HCT116 (cell line): ENCODE measurements at places on chromosomes 11 and 22.

DNA sequence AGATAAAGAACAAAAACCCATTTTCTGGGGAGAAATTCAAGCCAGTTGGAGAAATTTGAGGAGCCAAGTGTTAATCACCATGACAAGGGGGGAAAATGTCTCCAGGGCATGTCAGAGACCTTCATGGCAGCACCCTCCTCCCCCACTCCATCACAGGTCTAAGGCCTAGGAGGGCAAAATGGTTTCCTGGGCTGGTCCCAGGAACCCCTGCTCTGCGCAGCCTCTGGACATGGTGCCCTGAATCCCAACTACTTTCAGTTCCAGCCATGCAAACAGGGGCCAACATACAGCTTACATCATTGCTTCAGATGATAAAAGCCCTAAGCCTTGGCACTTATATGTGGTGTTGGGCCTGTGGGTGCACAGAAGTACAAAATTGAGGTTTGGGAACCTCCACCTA, 167.5 kb downstream of the LUZP2 start:
- DNase-seq = no peak

GRCh38 chr11:28107191-28107749, 686 bp downstream of the KIF18A start:
- no peak for DNase-seq

DNA sequence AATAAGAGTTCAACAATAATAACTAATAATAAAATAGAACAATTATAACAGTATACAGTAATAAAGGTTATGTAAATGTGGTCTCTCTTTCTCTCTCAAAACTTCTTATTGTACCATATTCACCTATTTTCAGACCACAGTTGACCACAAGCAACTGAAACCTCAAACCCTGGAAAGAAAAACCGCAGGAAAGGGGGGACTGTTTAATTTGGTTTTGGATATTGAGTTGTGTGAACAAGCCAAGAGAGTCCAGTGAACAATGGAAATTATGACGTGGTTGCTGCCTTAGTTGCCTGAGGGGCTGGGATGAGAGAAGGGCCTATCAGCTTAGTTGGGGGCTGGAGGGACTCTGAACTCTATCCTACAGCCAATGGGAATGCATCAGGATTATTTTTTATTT, 178.7 kb upstream of the POU2AF2 start:
- DNase-seq = no peak

- DNase-seq = no peak
Measured at GRCh38 chr22:45212992-45213751, 27.5 kb downstream of the KIAA0930 start.

- no peak for DNase-seq
Measured at GRCh38 chr22:50676180-50676636, 3.6 kb downstream of the SHANK3 start.

- no peak for DNase-seq
Measured at GRCh38 chr11:14454861-14455632, 44.6 kb downstream of the COPB1 start.

DNA sequence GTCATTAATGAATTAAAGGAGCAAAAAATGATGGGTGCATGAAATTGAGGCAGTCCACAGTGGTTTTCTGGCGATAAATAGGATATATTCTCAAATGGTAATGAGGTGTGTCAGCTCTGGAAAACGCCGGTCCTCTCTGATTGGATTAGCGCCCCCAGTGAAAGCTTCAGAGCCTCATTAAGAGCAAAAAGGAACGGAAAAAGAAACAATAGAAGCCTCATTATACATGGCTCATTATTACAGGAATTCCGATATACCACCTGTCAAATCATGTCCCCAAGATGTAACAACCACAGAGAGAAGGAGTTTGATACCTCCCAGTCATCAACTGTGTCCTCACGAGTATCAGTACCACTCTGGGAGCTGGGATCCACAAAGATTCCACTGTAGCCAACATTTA, 175.7 kb upstream of the PITPNB start:
- no peak for DNase-seq

DNA sequence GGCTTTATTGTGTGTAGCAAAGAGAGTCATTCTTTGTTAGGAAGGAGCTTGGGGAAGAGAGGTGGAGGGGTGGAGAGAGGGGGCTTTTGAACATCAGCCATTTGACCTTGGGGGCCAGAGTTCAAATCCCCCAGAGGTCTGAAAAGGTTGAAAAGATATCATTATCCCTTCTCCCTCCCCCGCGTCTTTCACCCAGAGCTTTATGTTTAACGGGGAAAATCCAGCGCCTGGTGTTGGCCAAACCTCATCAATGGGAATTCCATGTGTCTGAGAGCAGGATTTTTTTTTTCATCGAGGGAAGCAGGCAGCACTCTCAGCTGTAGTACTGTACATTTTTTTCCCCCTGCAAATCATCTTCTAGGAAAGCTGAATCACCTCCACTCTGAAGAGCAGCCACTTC, 122.4 kb upstream of the HSD17B12 start:
- no peak for DNase-seq

GRCh38 chr11:110508786-110509185, 79.0 kb downstream of the FDX1 start:
- DNase-seq = no peak

GRCh38 chr22:31603574-31603973, 58.4 kb downstream of the PISD start:
- no peak for DNase-seq

DNA sequence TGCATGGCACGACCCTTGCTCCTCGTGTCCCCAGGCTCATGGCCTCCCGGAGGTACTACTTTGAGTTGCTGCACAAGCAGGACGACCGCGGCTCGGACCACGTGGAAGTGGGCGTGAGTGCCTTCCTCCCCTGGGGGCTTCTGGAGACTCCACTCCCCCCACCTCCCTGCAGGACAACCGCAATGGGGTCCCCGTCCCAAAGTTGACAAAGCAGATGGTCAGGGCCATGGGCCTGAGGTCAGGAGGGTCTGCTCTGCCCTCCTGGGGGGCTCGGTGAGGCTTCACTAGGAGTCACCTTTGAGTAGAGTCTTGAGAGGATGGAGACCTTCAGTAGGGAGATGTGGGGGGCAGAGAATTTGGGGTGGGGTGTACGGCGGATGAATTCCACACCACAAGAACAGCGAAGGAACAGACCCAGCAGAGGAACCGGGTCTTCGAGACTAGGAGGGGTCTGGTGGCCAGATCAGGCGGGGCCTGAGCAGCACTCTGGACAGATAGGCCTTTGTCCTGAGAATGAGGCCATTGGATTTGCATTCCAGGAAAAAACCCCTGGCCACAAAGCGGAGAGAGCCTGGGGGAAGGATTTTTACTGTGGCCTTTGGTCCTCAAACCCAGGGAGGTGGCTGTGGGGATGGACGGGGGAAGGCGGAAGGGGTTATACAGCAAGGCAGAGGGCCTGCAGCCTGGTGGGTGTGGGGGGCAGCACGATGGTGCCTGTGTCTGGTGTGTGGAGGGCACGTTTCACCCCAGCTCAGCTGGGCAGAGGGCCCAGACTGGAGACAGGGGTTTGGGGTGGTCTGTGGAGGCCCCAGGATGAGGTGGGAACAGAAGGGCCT, 4.6 kb downstream of the B4GALNT4 start:
- no peak for DNase-seq

DNA sequence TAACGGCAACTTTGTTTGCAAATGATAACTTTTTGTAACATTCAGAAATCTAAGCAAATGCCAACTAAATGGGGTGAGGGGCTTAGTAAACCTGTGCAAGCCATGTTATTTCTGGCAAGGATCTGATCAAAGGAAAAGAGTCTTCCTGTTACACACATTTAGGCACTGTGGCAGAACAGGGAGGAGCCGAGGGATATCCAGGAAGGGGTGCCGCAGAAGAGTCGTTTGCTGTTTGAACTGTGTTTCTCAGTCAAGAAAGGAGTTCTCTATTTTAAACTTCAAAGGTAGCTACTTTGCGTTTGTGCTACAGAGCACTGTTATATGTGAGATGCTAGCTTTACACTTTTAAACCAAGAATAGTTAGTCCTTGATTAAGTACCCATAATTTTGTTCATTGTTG, 175.5 kb downstream of the ETS1 start:
- DNase-seq = no peak

DNA sequence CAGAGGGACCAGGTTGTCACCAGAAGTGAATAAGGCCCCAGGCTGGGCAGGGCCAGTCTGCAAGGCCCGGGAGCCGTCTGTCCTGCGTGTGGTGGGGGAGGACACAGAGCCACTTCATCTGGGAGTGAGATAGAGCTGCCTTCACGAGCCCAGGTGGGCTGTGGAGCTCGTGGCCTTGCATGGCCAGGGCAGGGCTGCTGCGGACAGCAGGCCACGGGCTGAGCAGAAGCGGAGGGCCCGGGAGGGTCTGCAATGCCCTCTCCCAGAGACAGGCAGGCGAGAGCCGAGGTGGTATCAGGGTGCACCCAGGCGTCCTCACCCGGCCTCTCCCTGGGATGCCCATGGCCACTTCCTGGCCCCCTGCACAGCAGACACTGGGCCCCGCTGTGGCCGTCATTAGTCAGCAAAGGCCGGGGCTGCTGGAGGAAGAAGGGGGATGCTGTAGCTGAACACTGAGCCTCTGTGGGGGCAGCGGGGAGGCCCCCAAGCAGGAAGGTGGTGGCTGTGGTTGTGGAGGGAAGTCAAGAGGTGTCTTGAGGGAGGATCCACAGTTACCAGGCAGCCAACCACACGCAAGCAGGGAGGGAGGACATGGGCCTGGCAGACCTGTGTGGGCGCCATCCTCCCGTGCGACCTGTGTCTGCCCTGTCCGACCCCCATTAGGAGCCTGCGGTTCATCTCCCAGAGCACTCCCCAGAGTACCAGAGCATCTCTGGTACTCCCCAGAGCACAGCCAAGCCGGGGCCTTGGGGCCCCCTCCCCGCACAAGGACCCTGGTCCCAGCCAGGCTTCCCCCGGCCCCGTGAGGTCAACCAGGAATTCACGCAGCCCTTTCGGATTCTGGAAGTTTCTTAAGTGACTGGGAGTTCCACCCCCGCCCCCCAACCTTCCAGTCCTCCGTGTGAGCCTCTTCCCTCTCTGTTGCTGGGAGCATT, 1109.5 kb downstream of the BRD1 start:
- no peak for DNase-seq

- no peak for DNase-seq
Measured at GRCh38 chr11:118193910-118194566, 17.6 kb upstream of the SCN2B start.

- DNase-seq = no peak
Measured at GRCh38 chr11:94775567-94776327, 7.6 kb downstream of the AMOTL1 start.

- DNase-seq = no peak
Measured at GRCh38 chr11:74468058-74468457, 709 bp upstream of the KCNE3 start.

GRCh38 chr11:72723508-72723907, 28.7 kb downstream of the ARAP1 start:
- DNase-seq = no peak

- no peak for DNase-seq
Measured at GRCh38 chr11:118608360-118609227, 1.2 kb downstream of the PHLDB1 start.

GRCh38 chr11:123454060-123454651, 24.1 kb downstream of the GRAMD1B start:
- peak; percentile 88 for DNase-seq

- DNase-seq = no peak
Measured at GRCh38 chr22:45603619-45604018, 68.0 kb upstream of the ATXN10 start.

DNA sequence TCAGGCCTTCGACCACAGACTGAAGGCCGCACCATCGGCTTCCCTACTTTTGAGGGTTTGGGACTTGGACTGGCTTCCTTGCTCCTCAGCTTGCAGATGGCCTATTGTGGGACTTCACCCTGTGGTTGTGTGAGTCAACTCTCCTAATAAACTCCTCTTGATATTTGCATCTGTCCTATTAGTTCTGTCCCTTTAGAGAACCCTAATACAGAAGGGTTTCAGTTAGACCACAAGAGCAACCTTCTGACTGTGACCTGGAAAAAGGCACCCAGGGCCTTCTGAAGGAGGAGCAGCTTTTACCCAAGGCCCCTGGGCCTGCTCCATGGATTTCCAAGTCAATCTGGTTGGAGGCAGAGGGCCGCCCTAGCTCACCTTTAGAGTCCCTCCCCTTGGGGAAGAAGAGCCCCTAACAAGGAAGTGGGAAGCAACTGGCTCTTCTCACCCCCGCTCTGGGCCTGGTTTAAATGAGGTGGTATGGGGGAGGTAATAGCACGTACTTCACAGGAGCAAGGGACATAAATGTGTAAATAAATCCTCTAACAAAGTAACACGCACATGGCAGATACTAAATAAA, 11.2 kb upstream of the CHST1 start:
- no peak for DNase-seq

- DNase-seq = no peak
Measured at GRCh38 chr22:39765046-39765445, 128.5 kb downstream of the ENTHD1 start.

DNA sequence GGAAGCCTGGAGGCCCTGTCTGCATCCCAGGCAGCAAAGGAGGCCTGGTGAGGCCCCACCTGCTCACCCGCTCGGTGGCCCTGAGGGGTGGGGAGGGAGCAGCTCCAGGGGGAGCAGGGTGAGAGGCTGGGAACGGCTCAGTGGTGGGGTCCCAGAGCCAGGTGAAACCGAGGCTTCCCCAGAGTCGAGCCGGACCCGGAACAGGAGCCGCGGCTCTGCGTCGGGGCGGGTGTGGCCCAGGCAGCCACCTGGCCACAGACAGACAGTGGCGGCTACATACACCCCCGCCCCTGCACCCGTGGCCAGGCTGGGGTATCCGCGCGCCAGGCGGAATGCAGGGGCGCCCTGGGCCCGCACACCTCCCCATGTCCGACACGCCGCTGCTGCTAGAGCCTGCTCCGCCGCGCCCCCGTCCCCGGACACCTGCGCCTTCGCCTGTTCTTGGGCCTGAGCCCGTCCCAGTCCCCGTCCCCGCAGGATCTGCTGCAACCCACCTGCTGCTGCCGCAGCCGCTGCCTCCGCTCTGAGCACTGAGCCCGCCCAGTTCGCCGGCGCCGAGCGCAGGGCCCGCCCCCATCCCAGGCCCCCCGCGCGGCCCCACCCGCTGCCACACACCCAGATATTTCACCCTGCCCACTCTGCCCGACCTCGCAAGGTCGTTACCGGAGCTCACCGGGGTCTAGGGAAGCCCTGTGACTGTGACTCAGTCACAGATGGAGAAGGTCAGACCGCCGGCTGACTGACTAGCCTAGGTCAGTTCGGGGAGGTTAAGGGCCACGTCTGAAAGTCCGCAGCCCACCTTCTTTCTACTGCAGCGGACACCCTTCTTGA, at the start of gene SLC7A4:
SLC7A4 (minus strand) TSS at position 525 of the 831 bp plus-strand sequence. CDS start 749 bp downstream, outside the sequence.
- DNase-seq = no peak

DNA sequence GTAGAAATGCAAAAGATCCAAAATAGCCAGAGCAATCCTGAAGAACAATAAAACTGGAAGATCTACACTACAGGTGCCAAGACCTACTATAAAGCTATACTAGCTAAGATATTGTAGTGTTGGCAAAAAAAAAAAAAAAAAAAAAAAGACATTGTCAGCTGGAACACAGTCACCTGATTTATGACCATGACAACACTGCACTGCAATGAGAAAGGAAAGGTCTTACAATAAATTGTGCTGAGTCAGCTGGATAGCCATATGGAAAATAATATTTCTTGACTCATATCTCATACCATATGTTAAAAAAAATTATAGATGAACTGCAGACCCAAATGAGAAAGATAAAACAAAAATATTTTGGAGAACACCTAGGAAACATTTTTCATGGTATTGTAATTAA, 3.1 kb upstream of the PANX3 start:
- DNase-seq = no peak
